KG1 (cell line): ENCODE measurements at places on chromosomes 1 and 21.

DNA sequence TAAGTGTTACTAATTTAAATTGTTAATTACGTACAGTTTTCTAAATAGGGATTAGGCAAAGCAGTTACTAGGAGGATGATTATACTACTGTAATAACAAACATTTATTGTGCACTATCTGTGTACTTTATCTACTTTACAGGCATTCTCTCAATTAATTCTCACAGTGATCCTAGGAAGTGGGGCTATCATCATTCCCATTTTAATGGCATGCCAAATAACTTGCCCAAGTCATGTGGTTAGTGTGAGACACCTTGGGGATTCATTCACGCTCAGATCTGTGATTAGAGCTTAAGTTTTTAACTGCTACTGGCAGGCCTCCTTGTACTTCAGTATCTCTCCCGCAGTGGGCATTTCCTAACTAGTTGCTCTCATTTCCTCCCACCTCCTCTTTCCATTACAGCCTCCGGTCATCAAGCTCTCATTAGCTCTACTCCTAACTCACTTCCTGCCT, 11.5 kb downstream of the PHLDA3 start:
- DNase-seq, result no peak

- no peak for DNase-seq
Measured at GRCh38 chr1:41538741-41539417, 54.4 kb upstream of the EDN2 start.

GRCh38 chr1:16111771-16112595, 38.5 kb upstream of the FAM131C start:
- DNase-seq, result no peak

DNA sequence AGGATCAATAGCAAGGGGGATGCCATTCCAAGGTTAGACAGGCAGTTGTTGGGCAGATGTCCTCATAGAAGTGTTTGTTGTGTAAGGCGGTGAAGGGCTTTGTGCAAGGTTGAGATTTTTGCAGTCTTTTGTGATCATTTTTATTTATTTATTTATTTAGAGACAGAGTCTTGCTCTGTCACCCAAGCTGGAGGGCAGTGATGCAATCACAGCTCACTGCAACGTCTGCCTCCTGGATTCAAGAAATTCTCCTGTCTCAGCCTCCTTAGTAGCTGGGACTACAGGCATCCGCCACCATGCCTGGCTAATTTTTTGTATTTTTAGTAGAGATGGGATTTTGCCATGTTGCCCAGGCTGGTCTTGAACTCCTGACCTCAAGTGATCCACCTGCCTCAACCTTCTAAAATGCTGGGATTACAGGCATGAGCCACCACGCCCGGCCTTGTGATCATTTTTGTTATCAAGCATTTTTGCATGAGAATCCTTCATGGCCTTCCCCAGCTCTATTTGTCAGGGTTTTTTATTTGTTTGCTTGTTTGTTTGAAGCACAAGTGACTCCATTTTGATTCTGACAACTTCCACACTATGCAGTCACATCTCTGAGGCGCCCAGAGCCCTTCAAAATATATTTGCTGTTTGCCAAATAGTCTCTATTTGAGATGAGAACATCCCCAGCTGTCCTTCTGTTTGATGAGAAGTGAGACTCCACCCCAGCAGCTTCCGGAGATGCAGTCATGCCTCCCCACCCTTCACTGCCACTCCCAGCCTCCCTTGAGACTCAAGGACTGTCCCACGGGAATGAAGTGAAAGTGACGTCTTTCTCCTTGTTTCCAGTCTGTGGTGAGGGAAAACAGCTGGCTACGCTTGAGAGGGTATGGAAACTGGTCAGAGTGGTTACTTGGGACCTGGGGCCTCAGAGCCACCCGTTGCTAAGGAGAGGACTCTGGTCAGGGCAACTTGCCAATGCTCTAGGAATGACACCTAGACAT, 38.0 kb downstream of the TMEM50B start:
- no peak for DNase-seq

DNA sequence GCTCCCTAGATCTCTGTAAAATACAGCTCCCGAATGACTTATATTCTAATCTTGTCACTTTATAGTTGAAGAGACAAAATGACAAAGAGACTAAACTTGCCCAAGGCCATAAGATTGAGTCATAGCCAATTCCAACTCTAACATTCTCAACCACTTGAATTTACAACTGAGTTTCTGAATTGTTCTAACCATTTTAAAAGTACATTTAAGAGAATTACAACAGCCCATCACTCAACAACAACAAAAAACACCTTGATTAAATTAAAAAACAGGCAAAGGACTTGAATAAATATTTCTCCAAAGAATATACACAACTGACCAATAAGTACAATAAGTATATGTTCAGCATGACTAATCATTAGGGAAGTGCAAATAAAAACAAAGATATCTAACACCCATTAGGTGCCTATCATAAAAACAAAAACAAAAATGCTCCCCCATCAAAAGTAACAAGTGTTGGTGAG, 8.7 kb upstream of the ADCY10 start:
- no peak for DNase-seq

DNA sequence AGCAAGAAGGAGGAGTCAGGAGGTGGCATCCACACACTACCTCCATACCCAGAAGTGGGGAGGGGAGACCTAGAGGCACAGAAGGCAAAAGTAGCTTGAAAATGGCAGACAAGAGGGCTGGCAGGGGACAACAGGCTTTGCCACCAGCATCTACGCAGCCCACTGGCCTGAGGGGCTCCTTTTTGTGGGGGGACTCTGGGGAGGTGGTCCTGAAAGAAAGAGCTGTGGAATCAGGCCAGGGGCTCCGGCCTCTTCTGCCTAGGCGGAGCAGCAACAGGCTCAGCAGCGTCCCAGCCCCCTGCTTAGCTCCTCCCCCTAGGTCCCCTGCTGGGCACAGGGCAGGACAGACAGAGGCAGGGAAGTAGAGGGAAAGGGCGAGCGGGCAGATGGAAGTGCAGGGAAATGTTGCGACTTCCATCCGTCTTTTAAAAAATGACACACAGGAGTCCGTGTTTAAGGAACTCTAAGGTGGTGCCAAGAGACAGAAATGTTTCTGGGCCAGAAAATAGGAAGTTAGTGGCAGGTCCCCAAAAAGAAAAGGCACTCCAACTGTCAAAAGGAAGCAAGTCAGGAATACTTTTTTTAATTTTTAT, 10.0 kb upstream of the LEFTY2 start:
- DNase-seq, result no peak

DNA sequence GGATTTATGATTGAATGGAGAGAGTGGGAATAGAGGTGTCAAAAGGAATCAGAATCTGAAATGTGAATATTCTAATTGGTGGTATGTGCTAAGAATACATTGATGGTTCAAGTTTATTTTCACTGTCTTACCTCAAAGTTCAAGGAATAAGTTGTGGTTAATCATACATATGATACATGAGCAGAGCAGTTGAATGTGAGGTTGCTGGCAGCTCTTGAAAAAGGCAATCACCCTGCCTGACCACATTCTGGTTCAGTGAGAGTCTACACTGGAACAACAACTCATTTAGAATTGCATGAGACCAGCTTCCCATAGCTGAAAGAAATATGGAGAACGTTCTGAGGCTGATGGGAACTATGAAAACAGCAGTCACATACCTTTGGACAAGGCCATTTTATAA, 68.3 kb upstream of the ARHGAP29 start:
- no peak for DNase-seq

- DNase-seq, result no peak
Measured at GRCh38 chr1:94936861-94937620, 10.1 kb upstream of the CNN3 start.

DNA sequence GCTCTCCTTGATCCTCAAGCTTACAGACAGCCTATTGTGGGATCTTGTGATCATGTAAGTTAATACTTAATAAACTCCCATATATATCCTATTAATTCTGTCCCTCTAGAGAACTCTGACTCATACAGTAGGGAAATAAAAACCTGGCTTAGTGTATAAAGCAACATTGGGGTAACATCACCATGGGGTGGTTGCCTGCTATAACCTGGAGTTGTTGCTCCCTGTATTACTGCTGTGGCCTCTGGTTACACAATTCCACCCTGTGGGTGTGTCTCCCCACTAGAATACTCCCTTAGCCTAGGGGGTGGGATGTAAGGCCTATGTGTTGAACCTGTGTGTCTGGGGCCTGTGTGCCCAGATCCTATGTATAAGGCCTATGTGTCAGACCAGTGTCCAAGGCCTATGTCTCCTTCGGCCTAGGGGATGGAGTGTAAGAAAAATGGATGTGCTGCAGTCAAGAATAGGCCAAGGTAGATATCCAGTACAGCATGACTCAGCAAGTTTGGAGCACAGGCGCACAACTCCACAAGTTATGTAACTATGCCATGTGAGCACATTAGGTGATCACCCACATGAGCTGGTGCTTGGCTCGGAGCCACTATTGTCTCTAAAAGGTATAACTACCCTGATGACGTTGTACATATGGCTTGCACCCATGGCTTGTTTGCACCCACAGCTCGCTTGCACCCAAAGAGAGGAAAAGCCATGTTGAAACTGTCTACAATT, 96.8 kb upstream of the C1orf21 start:
- no peak for DNase-seq

- DNase-seq, result peak; percentile 13
Measured at GRCh38 chr1:24391882-24392603, 21.5 kb downstream of the STPG1 start.

- DNase-seq, result no peak
Measured at GRCh38 chr1:243275316-243275715, 19.5 kb downstream of the SDCCAG8 start.

DNA sequence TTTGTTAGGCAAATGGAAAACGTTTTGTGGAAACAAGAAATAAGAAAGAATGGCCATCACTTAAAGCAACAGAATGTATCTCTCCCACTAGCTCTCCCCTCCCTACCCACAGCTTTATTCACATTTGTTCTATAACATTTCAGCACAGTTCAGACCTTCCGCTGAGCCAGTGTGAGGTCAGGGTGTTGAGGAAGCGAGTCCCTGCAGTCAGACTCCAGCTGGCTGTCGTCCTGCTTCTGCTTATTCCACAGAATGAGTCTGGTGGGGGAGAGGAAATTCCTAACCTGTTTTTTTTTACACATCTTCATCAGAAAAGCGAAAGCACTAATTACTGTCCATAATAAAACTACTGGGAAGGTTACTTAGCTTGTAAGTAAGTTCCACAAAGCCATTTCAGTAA, 39.0 kb downstream of the MRPL39 start:
- no peak for DNase-seq

- no peak for DNase-seq
Measured at GRCh38 chr1:33180226-33180910, 1.5 kb downstream of the TRIM62 start.

- DNase-seq, result no peak
Measured at GRCh38 chr1:21361506-21361905, 71.2 kb upstream of the ECE1 start.

- no peak for DNase-seq
Measured at GRCh38 chr1:237700181-237700580, 190.5 kb downstream of the ZP4 start.

DNA sequence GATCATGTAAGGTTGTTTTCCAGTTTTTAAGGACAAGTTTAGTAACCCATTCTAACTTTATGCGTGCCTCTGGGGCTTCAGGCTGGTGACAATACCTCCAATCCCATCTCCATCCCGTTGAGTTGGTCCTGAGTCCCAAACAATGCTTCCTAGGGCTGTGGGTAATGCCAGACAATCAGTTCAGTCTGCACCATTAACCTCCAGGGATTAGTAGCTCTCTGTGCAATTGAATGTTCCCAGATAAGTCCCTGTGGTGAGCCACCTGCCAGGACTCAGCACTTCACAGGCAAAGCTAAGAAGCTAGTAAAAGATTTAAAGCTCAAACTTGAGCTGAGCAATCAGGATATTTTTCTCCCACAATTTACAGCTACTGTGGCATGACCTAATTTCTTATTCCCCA, 462.2 kb upstream of the PTBP2 start:
- no peak for DNase-seq

GRCh38 chr1:205588636-205589035, 43.2 kb downstream of the ELK4 start:
- no peak for DNase-seq

GRCh38 chr1:28811766-28812668, at the start of gene OPRD1:
OPRD1 (plus strand) TSS chr1:28812170; CDS start chr1:28812384, 214 bp downstream.
- no peak for DNase-seq

- DNase-seq, result no peak
Measured at GRCh38 chr1:9350960-9351359, 58.3 kb downstream of the SPSB1 start.

- DNase-seq, result no peak
Measured at GRCh38 chr1:41902159-41902577, 16.6 kb downstream of the HIVEP3 start.

DNA sequence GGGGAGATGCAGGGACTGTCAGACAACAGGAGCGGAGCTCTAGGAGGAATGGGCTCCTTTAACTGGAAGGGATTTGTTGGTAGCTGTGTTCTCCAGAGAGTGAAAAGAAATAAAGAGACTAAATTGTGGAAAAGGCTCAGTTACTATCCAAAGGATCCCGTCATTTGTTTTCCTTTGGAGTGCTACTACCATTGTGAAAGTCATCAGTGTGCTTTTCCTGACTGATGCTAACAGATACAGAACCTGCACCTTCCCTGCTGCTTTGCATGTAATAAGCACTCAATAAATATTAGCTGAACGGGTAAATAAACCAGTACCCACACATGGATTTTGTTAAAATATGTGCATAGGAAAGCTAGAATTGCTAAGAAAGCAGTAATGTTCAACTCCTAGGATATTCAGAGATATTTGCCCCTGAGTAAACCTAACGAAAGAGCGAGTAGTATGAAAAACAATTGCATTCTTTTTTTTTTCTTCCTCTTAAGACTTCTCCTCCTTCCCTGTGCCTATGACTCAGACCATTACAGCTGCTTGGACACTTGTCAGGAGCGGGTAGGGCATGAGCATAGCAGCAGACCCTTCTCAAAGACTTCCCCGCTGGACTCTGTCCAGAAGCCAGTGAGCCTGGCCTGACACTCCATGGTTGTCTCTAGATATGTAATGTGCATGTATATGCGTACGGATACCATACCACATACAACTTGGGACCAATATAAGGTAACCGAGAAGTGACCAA, 41.7 kb downstream of the PTGFRN start:
- no peak for DNase-seq

DNA sequence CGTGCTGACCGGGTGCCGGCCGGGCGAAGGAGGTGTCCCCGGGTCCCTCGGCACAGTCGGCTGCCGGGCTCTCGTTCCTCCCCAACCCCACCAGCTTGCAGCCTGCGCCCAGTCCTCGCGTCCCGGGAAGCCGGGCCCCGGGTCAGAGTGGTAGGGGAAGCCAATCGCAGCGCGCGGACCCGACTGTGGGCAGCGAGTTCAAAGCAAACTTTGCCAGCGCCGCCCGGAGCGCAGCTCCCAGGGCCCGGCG, 328 bp downstream of the MYCL start:
- no peak for DNase-seq

- no peak for DNase-seq
Measured at GRCh38 chr1:168281603-168282325, 1.1 kb downstream of the TBX19 start.
